ENCODE measurements at places on chromosomes 6 and 20. TPM values are rescaled to one million over a fixed set of nuclear protein-coding genes. Genes with fewer than 3 reads are reported as not detected.

The DUSP15 gene
- not detected for polyA plus RNA-seq

The TCF21 gene
- polyA plus RNA-seq, result not detected

The ARID1B gene
- 16.6 TPM for polyA plus RNA-seq

The CHRNA4 gene
- polyA plus RNA-seq, result not detected

The CGA gene
- not detected for polyA plus RNA-seq

- no peak for DNase-seq
Observed at GRCh38 chr6:170221052-170221752, 69.7 kb downstream of the DLL1 start.

DNA sequence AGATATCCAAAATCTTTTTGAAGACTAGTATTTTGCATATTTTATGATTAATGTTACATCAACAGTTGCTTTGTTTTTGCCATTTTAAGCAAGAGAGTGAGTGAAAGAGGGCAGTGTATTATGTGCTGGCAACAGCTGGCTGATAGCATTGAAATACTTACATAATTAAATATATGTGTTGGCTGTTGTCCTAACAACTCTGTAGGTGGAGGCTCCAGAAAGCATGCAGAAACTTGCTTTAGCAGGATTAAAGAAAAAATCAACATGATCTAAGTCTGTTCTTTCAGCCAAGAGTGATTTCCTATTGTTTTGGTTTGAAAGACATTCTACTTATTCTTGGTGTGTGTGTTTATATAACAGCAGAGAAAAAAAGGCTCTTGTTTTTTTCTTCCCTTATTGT is 127.5 kb downstream of the CDKAL1 start:
- peak; percentile 35 for DNase-seq

- DNase-seq, result no peak
Observed at GRCh38 chr6:27296106-27296783, 15.8 kb downstream of the POM121L2 start.

DNA sequence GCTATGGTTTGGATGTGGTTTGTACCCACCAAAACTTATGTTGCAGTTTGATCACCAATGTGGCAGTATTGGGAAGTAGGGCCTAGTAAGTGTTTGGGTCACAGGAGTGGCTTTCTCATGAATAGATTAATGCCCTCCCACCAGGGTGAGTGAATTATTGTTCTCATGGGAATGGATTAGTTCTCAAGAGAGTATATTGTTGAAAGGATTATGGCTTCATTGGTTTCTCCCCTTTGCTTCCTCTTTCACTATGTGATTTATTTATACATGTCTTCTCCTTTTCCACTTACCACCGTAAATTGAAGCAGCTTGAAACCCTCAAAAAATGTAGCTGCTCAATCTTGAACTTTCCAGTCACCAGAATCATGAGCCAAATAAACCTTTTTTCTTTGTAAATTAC is 10.8 kb downstream of the UFL1 start:
- DNase-seq, result no peak

DNA sequence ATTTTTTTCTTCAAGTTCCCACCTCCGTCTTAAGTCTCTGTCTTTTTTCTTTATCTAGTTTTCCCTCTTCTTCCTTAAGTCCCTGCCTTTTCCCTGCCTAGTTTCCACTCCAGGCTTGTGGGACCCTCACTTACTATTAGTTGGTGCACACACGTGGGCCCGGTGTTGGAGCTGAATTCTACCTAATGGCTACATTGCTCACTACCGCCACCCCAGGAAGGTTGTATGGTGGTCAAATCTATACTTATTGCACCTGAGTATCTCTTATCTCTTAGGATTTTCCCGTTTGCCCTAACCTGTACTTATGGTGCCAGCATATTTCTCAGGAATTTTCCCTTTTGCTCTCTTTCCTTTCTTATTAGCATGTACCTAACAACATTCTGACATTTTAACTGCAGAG is 692.8 kb downstream of the EPM2A start:
- DNase-seq, result no peak

- DNase-seq, result no peak
Observed at GRCh38 chr6:10479939-10480700, 41.0 kb upstream of the GCNT2 start.

GRCh38 chr20:25025091-25025861 is 32.7 kb downstream of the ACSS1 start:
- DNase-seq, result no peak

DNA sequence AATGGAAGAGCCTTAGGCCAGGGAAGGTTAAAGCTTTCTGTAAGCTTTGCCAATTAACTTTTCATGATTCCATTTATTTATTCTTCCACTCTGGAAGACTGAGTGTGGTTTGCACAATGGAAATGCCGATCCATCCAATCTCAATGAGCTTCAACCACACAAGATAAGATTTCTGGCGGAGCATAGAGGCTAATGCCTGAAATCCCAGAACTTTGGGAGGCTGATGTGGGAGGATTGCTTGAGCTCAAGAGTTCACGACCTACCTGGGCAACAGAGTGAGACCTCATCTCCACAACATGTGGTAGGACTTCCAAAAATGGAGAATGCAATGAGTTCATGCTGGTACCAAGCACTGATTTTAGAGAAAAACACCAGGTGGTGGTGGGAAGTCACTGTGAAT is 6.2 kb downstream of the ENPP1 start:
- no peak for DNase-seq

GRCh38 chr6:47230579-47230978 is 79.1 kb downstream of the TNFRSF21 start:
- DNase-seq, result no peak

DNA sequence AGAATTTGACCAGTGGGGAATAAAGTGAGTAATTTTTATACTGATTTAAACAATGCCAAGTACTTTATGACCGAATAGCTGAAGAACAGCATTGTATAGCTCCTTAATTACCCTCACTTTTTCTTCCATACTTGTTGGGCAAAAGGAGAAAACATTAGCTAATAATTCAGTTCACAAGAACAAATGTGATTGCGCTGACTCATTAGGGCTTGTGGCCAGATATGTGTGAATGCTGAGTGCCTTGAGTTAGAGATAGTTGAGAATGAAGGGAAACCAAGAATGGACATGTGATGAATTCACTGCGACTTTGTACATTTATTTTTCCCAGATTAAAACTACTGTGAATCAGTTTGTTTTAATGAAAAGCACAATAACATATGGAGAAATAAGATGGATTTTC is 669.4 kb downstream of the TFAP2A start:
- DNase-seq, result no peak

GRCh38 chr6:36000451-36000850 is 24.0 kb downstream of the SLC26A8 start:
- DNase-seq, result no peak

DNA sequence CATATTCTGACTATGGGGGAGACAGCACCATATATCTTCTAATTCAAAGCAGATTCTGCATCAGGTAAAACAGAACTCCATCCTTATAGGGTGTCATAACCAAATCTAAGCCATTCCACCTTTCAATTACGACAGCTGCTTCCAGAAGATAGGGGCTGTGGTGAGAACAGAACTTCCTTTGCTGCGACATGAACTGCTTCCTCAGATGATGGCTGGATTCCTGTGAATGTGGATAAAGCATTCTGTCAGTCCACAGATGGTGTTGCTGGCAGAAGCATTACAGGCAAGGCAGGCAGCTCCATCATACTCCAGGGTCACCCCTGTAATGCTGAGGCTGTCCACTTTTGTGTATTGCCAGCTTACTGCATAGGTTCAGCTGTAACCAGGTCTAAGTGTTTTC is 172.1 kb upstream of the PROKR2 start:
- no peak for DNase-seq

Data from keratinocyte (primary cell).